Activated CD4-positive, CD25-positive, alpha-beta regulatory T cell treated with anti-CD3 and anti-CD28 coated beads, Interleukin-2, amount 50 U/mL, for 24 hours (primary cell): ENCODE measurements at places on chromosomes 16 and 17.

GRCh38 chr16:11032000-11032921, 87.9 kb downstream of the CLEC16A start:
- no peak for ATAC-seq

GRCh38 chr17:57355090-57355859, 99.0 kb downstream of the MSI2 start:
- ATAC-seq = no peak

DNA sequence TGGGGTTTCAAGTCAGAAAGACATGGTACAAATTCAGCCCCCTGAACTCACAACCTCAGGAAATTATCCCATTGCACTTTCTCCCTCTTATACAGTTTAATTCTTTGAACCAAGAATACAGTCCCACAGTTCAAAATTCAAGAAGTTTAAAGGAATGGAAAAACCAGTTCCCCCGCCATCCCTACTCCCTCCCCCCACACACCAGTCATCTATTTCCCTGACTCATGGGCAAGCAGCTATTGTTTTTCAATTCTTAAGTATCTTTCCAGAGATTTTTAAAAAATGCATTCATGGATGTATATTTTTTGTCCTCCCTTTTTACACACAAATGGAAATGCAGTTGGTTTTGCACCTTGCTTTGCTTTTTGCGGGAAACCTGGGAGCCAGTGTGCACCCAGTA, 7.3 kb downstream of the SYCE1L start:
- no peak for ATAC-seq

DNA sequence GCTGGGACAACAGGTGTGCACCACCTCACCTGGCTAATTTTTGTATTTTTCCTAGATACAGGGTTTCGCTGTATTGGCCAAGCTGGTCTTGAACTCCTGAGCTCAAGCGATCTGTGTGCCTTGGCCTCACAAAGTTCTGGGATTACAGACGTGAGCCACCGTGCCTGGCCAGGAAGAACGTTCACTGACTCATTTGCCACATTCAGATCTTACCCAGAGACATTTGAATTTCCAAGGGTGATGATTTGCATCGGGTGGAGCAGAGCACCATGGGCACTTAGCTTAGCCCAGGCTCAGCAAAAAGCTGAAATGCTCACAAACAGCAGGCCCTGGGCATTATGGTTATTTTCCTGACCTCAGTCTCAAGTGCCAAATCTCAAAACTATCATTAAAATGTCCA, 14.5 kb upstream of the ADORA2B start:
- ATAC-seq = no peak
